Osteocyte (in vitro differentiated cells): ENCODE measurements at places on chromosomes 12 and 14. TPM values are rescaled to one million over a fixed set of nuclear protein-coding genes. Genes with fewer than 3 reads are reported as not detected.

GRCh38 chr12:6180268-6181051, 19.7 kb upstream of the CD9 start:
- no peaks in the 10 kb centered on the region for H3K36me3 ChIP-seq
- no peak overlapping the region for H3K27ac ChIP-seq
- H3K27me3 ChIP-seq, result no peaks in the 10 kb centered on the region
- peaks cover 3% of the 10 kb centered on the region for H3K4me1 ChIP-seq
- H3K4me3 ChIP-seq, result no peak overlapping the region

GRCh38 chr12:108967869-108968540, 52.9 kb downstream of the SVOP start:
- no peaks in the 10 kb centered on the region for H3K4me1 ChIP-seq
- H3K4me3 ChIP-seq, result no peak overlapping the region
- no peak overlapping the region for H3K27ac ChIP-seq
- DNase-seq, result no peak
- no peaks in the 10 kb centered on the region for H3K36me3 ChIP-seq

GRCh38 chr12:10663869-10664268, 10.0 kb downstream of the STYK1 start:
- peaks cover 4% of the 10 kb centered on the region for H3K27me3 ChIP-seq
- no peak for DNase-seq
- no peaks in the 10 kb centered on the region for H3K36me3 ChIP-seq
- no peak overlapping the region for H3K4me3 ChIP-seq
- no peak overlapping the region for H3K27ac ChIP-seq
- no peaks in the 10 kb centered on the region for H3K4me1 ChIP-seq

The UNG gene
- 16.2 and 18.6 TPM in 2 replicates for total RNA-seq

- no peak overlapping the region for H3K27ac ChIP-seq
- no peaks in the 10 kb centered on the region for H3K27me3 ChIP-seq
- peaks cover 33% of the 10 kb centered on the region for H3K4me1 ChIP-seq
Measured at GRCh38 chr12:120847392-120847791, 56.8 kb downstream of the SPPL3 start.
